ENCODE measurements at places on chromosomes 7 and 10.

- no peak for DNase-seq
Observed at GRCh38 chr7:18257711-18258110, 230.1 kb upstream of the PRPS1L1 start.

GRCh38 chr7:36728143-36728542 is 3.8 kb upstream of the AOAH start:
- DNase-seq: no peak

DNA sequence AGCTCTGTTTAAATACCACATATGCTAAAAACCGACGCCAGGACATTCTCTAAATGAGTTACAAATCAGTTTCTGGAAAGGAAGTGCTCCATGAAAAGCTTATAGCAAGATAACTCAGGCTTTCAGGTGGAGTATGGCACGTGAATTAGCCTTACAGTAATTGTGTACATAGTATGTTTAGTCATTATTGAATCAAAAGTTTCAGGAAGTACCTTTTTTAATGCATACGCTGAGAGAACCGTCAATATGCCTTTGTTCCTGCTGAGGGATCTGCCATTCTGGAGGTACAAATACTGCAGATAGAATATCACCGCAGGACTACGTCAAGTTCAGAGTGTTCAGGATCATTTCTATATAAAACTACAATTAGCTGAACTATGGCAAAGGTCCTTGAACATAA is 45.7 kb downstream of the ANKMY2 start:
- DNase-seq: no peak

DNA sequence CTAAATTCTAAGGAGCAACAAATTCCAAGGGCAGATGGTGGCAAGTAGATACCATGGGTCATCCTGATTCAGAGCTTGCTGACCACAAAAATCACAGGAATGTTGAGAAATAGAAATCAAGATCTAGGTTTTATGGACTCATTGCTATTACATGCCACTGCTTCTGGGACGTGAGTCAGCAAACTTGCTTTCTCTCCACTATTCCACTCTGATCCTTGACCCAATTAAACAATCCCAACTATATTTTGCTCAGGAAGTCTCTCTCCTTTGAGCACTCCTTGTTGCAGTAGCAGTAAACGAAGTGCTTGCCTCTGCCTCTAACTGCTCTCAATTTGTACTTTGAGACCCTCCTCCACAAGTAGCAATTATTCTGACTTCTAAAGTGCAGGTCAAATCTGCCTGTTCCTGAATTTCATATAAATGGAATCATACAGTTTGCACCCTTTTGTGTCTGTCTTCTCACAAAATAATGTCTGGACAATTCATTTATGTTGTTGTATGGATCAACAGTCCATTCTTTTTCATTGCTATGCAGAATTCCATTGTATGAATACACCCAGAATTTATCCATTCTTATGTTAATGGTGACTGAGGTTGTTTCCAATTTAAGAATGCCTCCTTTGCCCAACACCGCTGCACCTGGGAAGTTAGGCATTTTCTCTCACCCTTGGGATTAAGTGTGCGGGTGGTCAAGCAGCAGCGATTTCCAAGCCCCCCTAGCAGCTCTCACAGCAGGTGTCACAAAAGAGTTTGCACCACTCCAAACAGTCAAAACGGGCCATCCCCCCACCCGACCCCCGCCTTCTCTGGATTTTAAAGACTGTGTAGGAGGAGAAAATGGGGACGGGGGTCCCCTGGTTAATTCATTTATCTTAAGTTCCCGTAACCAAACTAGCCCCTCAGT is 35.9 kb downstream of the ACSM6 start:
- no peak for DNase-seq

- no peak for DNase-seq
Observed at GRCh38 chr7:6228361-6229229, 43.8 kb downstream of the CYTH3 start.

- no peak for DNase-seq
Observed at GRCh38 chr7:36792421-36792820, 68.1 kb upstream of the AOAH start.

GRCh38 chr7:104299777-104300176 is 28.6 kb upstream of the LHFPL3 start:
- no peak for DNase-seq

DNA sequence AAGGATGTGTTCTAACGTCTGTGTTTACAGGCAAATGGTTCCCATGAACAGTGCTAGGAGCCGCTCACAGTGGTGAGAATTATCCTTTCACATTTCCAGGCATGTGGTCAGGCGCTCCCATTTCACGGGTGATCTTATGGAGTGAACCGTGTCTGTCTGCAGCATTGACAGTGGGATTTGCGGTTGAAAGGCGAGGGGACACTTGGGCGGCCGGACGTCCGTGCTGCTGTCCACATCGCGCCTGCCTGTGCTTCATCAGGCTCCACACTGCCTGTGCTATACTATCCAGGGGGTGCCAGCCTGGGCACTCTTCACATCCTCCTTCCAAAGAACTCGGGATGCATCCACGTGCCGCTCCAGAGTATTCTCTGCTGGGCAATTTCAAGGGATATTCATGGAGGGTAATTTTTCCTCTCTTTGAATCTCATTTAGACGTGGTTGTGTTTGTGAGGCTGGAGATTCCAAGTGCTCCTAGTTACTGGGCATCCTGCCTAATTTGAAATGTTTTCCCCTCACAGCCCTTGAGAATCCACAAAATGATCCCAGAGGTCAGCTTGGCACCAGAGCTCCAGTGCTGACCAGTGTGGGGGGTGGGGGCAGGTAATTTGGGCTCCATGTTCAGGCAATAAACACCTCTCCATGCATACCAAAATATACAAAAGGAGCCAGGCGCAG is 61.9 kb upstream of the EBF3 start:
- DNase-seq: no peak

- DNase-seq: no peak
Observed at GRCh38 chr10:110153396-110153795, 54.0 kb upstream of the MXI1 start.
